ENCODE measurements at places on chromosomes 11 and 22. TPM values are rescaled to one million over a fixed set of nuclear protein-coding genes. Genes with fewer than 3 reads are reported as not detected.

Gene SYT13
- total RNA-seq = 1.6 TPM

GRCh38 chr11:107482234-107482633 lies 24.6 kb upstream of the CWF19L2 start:
- DNase-seq = no peak

GRCh38 chr22:22888571-22889353 lies 1.1 kb downstream of the IGLL5 start:
- DNase-seq = no peak

GRCh38 chr11:38278457-38279141 lies 1680.6 kb upstream of the RAG2 start:
- DNase-seq = no peak

GRCh38 chr22:29065468-29066190 lies 4.0 kb upstream of the C22orf31 start:
- no peak for DNase-seq

DNA sequence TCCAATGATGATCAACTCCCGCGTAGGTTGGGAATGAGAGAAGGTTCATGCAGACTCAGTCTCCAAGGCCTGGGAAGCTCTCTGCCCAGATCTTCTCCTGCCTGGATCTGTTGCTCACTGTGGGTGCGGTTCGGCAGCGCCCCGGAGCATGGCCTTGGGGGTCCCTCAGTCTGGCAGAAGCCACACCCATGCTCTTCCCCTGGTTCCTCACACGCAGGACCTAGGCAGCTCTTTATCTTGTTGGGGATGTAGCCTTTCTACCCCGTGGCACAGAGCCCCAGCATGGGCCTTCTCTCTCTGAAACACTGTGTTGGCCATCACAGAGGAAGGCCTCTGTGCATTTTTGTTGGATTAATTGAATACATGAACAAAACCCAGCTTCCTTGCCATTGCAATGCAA lies 1461.6 kb downstream of the BRD1 start:
- DNase-seq = no peak

Measured in heart left ventricle (tissue), 16 donors.